ENCODE measurements at places on chromosomes 1 and 21.

DNA sequence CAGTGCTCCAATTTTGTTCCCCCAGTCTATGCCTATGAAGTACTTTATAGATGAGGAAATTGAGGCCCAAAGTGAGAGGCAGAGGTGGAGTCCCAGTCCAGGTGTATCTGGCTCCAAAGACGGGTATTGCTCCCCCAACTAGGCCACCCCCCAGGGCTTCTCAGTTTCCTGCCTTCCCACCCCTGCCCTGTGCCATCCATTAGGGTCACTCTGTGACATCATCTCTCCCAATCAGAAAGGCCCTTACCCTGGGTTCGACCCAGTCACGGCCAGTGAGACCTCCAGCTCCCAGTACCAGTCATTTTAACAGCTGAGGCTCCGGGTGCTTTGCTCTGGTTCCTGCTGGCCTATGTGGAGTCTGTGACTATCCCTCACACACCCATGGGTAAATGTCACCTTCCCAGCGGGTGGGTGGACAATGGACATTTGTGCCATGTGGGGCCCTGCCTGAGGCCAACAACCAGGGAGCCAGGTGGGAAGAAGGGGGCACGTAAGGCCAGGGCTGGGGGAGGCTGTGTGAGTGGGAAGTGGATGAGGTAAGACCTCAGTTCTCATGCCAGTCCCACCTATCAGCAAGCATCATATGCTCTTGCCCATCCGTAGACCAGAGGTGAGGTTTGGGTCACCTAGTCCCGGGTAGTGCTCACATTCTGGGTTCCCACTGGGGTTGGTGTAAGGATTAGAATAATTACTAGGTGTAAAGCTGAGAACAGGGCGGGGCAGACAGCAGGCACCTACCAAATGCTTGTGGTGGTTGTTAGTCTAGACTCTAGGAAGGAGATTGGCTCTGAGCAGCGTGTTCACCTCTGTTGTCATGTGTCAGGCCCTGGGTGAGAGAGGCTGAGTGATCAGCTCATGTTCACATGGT, 685.9 kb downstream of the MATN1 start:
- no peak overlapping the region for H3K4me3 ChIP-seq
- no peaks in the 10 kb centered on the region for H3K36me3 ChIP-seq
- H3K4me1 ChIP-seq = no peaks in the 10 kb centered on the region
- no peak for DNase-seq
- H3K27ac ChIP-seq = no peak overlapping the region

GRCh38 chr21:39016740-39017315, 166.4 kb downstream of the PSMG1 start:
- H3K36me3 ChIP-seq = no peaks in the 10 kb centered on the region
- no peak for DNase-seq
- H3K4me1 ChIP-seq = no peaks in the 10 kb centered on the region
- H3K27ac ChIP-seq = no peak overlapping the region
- peaks cover 9% of the 10 kb centered on the region for H3K27me3 ChIP-seq
- H3K4me3 ChIP-seq = no peak overlapping the region

- no peak overlapping the region for H3K4me3 ChIP-seq
- peaks cover 3% of the 10 kb centered on the region for H3K4me1 ChIP-seq
- H3K36me3 ChIP-seq = peaks cover 6% of the 10 kb centered on the region
- DNase-seq = no peak
Observed at GRCh38 chr1:231684356-231685244, 58.0 kb downstream of the DISC1 start.

- peaks cover 37% of the 10 kb centered on the region for H3K36me3 ChIP-seq
- no peaks in the 10 kb centered on the region for H3K27me3 ChIP-seq
- no peak overlapping the region for H3K4me3 ChIP-seq
- no peak overlapping the region for H3K27ac ChIP-seq
- H3K4me1 ChIP-seq = peaks cover 46% of the 10 kb centered on the region
Observed at GRCh38 chr21:39180429-39181019, 2.7 kb downstream of the PSMG1 start.

DNA sequence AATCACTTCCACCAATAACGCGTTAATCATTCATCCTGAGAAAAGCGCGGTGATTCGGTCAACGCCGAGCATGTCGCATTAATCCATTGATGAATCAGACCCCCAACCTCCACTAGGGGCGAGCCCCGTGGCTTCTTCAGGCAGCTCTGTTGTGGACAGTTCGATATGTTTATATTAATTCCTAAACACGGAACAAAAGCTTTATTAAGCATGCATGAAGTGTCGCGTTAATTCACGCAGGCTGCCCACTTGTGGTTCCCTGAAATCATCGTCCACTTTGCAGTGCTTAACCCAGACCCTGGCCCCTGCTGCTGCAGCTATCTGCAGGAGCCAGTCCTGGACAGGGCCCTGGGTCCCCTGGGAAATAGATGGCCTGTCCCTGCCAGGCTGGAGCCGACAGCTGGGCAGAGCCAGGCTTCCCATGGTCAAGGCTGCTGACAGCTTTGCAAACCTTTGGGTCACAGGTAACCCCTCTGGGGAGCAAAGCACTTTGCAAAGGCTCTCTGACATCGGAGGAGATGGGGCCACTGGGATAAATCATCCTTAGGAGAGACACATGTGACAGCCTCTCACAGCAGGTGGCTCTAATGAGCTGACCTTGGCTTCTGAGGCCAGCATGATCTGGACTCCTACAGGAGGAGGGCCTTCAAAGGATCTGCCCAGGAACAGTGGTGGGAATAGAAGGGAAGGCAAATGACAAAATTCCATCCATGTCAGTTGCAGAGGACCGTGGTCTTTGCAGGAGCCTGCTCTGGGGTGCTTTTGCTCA, 137.0 kb upstream of the AJAP1 start:
- H3K36me3 ChIP-seq = no peaks in the 10 kb centered on the region
- H3K27me3 ChIP-seq = peaks cover 8% of the 10 kb centered on the region
- no peaks in the 10 kb centered on the region for H3K4me1 ChIP-seq
- no peak overlapping the region for H3K27ac ChIP-seq
- H3K4me3 ChIP-seq = no peak overlapping the region

- H3K27ac ChIP-seq = no peak overlapping the region
- no peaks in the 10 kb centered on the region for H3K27me3 ChIP-seq
- H3K4me3 ChIP-seq = no peak overlapping the region
Observed at GRCh38 chr1:117038236-117038635, 21.9 kb upstream of the TTF2 start.
